Smooth muscle cell of bladder (primary cell): ENCODE measurements at places on chromosomes 12 and 14. TPM values are rescaled to one million over a fixed set of nuclear protein-coding genes. Genes with fewer than 3 reads are reported as not detected.

Gene ASPG
- not detected in 2 replicates for total RNA-seq

Gene HECTD4
- 16.5 and 19.4 TPM in 2 replicates for total RNA-seq

Gene MMP17
- total RNA-seq: 11.7 and 16.5 TPM in 2 replicates

Gene KIAA0586
- 10.7 and 11.5 TPM in 2 replicates for total RNA-seq
